ENCODE measurements at places on chromosomes 4 and X.

- no peak for DNase-seq
These were observed 53.7 kb downstream of the ANAPC10 start for GRCh38 chr4:145044341-145044740.

- DNase-seq = no peak
These were observed 75.8 kb downstream of the PPP3CA start for GRCh38 chr4:101271516-101271915.

- DNase-seq = no peak
These were observed 112.6 kb upstream of the PPARGC1A start for GRCh38 chr4:24002330-24002966.

- peak; percentile 29 for DNase-seq
These were observed 39.5 kb upstream of the CD40LG start for GRCh38 chrX:136608295-136608933.

DNA sequence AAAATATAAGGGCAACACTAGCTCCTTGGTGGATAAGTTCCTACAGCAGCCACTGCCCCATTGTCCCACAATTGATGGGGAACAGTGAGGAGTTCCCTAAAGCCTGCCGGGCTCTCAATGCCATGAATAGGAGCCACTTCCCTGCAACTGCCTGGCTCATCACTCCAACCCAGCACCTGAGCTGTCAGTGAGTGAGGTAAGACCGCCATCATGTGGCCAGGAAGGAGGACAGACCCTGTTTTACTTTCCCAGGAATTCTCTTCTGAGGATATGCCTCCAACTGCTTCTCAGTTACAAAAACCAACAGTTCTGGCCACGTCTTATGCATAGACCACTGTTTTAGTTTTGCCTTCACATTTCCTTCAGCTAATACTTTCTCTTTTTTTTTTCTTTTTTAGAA is 45.5 kb downstream of the SRPX start:
- peak; percentile 47 for DNase-seq

GRCh38 chr4:3443750-3444309 is 2.1 kb downstream of the HGFAC start:
- DNase-seq = no peak

- no peak for DNase-seq
These were observed 300.8 kb downstream of the PCDH7 start for GRCh38 chr4:31021008-31021407.

GRCh38 chr4:47698837-47699236 is 139.0 kb downstream of the CORIN start:
- no peak for DNase-seq

DNA sequence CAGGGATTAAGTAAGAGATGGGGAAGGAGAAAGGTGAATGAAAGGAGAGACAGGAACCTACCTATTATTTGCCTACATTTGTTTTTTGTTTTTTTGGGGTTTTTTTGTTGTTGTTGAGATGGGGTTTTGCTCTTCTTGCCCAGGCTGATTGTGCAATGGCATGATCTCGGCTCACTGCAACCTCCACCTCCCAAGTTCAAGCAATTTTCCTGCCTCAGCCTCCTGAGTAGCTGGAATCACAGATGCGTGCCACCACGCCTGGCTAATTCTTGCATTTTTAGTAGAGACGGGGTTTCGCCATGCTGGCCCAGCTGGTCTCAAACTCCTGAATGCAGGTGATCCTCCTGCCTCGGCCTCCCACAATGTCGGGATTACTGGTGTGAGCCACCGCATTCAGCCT is 57.9 kb downstream of the BCOR start:
- no peak for DNase-seq

DNA sequence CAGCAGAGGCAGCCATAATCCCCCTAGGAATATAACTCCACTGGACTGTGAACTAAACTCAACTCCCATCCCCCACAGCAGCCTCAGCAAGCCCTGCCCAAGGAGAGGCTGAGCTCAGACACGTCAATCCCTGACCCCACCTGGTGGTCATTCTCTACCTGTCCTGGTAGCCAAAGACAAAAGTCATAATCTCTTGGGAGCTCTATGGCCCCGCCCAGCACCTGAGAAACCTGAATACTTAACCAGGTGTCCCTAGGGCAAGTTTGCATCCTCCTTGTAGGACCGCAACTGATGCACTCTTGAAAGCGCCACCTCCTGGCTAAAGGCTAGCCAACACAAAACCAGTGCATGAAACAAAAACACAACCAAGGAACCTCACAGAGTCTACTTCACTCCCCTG is 18.4 kb downstream of the CT47B1 start:
- DNase-seq = peak; percentile 6

- no peak for DNase-seq
These were observed 442.4 kb downstream of the ZIC3 start for GRCh38 chrX:138008281-138008680.

DNA sequence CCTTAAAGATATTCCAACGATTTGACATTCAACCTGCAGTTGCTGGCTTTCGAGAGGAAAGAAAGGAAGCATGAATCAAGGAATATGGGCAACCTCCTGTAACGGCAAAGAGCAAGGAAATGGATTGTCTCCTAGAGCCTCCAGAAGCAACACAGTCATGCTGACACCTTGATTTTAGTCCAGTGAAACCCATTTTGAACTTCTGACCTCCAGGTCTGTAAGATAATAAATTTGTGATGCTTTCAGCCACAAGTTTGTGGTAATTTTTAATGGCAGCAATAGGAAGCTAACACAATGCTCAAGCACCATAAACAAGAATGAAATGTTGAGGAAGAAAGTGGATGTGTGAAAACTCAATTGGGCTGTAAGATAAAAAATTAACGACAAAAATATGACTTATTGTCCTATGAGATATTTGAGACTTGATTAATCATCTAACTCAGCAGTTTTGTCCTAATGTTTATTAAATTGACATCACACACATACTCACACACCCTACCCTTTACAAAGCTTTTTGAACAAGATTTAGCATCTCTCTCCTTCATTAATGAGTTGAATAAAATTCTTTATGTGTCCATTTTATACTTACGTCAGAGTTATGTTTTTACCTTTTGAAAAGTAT is 857.2 kb upstream of the INTU start:
- DNase-seq = no peak

GRCh38 chr4:7193030-7193958 is 956 bp downstream of the SORCS2 start:
- DNase-seq = peak; percentile 62

DNA sequence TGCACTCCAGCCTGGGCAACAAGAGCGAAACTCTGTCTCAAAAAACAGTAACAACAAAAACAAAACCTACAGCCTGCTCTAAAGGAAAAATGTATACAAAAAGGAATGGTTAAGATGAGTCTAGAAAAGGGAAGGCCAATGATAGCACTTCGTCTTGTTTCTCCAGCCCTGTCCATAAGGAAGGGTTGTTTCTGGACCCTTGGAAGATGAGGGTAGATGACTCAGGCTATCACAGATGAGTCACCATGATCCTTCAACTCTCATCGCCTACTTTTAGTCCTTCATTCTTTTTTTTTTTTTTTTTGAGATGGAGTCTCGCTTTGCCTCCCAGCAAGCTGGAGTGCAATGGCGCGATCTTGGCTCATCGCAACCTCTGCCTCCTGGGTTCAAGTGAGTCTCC is 8.8 kb downstream of the PLA2G12A start:
- no peak for DNase-seq

DNA sequence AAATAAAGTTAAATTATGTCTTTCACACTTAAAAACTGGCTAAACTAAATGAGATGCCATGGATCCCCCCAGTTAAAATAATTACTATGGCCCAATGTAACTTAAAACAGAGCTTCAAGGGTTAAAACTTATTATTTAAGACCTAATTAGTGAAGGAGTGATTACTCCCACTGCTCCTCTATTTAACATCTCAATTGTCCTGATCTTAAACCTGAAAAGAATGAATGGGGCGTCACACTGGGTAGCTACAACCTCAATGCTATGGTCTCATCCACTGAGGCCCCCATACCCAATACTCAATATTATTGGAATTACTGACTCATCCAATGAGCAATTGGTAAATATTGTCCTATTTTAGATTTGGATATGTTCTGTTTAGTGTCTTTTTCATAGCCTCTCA is 21.1 kb upstream of the TMEM255A start:
- DNase-seq = no peak

DNA sequence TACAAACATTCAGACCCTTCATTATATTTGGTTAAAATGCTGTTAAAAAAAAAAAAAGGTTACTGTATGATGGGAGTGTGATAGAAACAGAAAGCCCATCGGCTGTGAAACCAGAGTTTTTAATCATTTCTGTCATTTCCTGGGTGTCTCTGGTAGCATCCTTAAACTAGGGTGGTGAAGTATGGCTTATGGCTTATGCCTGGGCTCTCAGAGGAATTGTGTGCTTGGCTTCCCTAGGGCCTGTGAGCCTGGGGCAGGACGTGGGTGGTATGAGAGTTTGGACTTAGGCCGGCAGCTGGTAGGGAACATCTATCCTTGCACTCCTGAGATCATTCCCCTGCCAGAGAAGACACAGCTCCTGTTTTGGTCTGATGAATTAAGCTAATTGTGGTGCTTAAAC is 52.2 kb downstream of the DCUN1D4 start:
- DNase-seq = no peak

DNA sequence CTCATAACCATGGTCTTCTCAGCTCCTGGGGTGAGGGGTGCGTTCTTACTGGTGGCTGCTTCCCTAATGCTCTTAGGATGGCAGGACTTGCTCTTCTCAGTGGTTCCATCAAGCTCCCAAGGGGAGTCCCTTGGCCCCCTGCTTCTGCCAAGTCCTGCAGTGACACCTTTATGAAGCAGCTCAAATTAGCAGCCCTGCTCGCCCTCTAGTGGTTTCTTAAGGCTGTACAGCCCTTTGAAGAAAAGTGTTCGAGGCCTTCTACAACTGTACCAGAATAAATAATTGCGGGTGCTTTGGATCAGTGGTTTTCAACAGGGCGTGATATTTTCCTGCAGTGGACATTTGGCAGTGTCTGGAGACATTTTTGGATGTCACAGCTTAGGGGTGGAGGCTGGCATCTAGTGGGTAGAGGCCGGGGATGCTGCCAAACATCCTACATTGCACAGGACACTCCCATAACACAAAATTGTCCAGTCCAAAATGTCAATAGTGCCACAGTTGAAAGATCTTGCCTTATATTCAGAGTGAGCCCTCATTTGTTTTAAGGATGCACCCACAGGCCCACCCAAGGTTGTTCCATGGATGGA is 204.7 kb upstream of the S100G start:
- DNase-seq = peak; percentile 44

DNA sequence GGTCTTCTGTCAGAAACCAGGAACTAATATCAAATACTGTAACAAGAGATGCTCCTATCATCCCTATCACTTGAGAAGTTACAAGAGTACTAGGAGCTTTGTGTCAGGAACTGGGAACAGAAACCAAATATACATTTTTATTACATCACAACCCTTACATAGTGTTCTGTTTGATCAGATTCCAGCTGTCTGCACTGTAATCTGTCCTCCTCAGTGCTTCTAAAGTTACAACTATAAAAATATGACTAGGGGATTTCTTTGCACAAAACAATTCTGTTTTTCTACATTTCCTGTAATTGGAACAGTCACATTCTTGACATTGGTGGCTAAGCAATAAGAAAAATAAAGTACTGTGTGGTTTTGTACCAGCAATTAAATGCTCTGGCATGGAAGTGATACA is 686.0 kb downstream of the PDHA2 start:
- no peak for DNase-seq

GRCh38 chr4:81870275-81870674 is 398.6 kb upstream of the RASGEF1B start:
- DNase-seq = no peak

GRCh38 chr4:165609653-165610052 is 230.8 kb downstream of the CPE start:
- no peak for DNase-seq

DNA sequence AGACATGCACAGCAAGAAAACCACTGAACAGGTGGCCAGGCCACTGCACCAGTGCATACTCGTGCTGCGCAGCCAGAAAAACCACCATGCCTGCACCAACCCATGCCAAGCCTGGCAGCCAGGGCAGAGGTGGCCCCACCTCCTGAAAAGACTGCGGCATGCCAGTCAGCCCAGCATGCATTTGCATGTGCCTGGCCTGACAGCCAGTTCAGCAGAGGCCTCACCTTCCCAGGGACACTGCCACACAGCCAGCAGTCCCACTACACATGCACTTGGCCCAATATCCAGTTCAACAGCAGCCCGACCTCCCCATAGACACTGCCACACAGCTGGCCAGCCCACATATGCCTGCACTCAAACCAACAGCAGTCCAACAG is 43.5 kb upstream of the DDX60 start:
- no peak for DNase-seq

GRCh38 chr4:137425281-137425680 is 107.0 kb downstream of the PCDH18 start:
- no peak for DNase-seq

GRCh38 chr4:48450740-48451139 is 32.4 kb upstream of the SLC10A4 start:
- DNase-seq = no peak

- DNase-seq = no peak
These were observed 243.6 kb downstream of the ANK2 start for GRCh38 chr4:113293043-113293560.

DNA sequence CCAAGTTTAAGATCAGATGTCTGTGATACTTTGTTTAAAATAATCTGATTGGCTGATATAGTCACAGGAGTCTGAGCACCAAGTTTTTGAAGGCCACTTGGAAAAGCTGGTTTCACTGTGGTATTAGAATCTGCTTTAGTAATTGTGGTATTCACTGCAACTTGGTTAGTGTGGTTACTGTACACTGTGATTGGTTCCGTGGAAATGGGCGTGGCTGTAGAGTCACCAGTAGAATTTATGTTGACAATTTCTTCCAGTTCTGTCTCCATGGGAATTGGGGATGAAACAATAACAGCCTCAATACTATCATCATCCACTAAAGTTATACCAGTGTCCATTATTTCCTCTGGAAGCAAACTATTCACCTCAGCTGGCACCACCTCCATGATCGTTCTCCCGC is 26.2 kb downstream of the LIN54 start:
- DNase-seq = no peak

DNA sequence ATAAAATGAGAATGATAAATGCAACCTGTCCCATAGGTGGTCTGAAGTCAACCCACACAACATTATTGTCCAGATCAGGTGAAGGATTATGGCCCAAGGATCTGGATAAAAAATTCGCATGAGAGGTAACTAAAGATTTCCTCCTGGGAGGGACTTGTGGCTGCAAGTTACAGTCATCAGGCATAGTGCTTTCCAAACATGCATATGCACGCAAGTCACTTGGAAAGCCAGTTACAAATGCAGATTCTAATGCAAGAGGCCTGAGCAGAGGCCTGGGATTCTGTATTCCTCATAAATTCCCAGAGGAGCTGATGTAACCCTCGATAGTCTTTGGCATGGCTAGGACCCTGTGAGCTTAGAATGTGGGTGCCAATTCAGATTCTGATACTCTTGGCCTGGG is 21.1 kb downstream of the HS3ST1 start:
- no peak for DNase-seq

All from WERI-Rb-1 (cell line).